ENCODE measurements at places on chromosomes 5 and 9. TPM values are rescaled to one million over a fixed set of nuclear protein-coding genes. Genes with fewer than 3 reads are reported as not detected.

The TESK1 gene
- total RNA-seq: 26.6 TPM

The CCDC183 gene
- total RNA-seq: 2.8 TPM

The DNAJC18 gene
- total RNA-seq: 5.7 TPM

The SLC6A18 gene
- total RNA-seq: not detected

The DNAH5 gene
- 0.37 TPM for total RNA-seq

The MYORG gene
- total RNA-seq: 8.5 TPM

The PCDHB9 gene
- total RNA-seq: 0.07 TPM

The PCDHA1 gene
- total RNA-seq: not detected

The KIF12 gene
- total RNA-seq: 6.4 TPM

The ANKRD33B gene
- 10.9 TPM for total RNA-seq

The RAB3C gene
- total RNA-seq: not detected

GRCh38 chr5:82336226-82336958 is 58.2 kb upstream of the RPS23 start:
- no peak for DNase-seq

DNA sequence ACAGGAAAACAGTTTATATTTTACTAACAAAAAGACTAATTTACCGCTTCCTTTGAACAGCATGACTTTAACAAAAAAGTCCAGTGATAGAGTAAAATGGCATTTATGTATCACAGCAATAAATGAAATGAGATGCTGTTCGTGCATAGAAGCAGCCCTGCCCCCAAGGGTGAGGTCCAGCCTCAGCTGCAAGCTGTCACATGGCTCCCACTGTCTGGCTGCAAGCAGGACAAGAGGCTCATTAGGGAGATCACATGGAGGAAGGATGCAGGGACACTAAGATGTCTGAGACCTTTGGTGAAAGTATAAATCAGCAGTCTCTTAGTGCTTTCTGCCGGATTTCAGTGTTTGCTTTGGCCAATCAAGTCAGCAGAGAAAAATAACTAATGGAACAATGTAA is 23.0 kb downstream of the GDNF start:
- DNase-seq: no peak

DNA sequence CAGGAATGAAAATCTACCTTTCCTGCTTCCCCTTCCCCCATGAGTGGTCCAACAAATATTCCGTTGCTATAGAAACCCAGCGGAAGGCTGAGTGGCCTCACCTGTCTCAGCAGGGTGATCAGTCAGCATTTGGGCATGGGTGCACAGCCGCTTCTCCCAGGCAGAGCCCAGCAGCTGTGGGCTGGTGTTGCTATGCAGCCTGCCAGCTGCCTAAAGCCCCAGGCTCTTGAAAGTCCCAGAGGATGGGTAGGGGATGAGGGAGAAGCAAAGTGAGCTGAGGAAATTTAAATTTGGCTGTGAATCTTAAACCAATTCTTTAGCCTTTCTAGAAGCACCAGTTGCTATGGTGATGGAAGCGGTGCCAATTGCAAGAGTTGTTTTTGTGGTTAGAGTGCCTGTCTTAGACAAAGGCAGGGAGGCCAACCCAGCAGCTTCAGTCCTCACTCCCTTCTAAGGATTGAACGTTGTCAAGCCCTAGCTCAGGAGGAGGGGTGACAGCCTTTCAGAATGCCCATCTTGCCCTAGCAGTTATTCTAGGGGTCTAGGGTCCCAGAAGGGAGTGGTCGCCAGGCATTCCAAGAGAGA is 151.5 kb upstream of the PITX1 start:
- DNase-seq: no peak

GRCh38 chr9:87818308-87818707 is 64.4 kb upstream of the SPATA31E1 start:
- no peak for DNase-seq

GRCh38 chr5:139636975-139637408 is 11.2 kb upstream of the CXXC5 start:
- no peak for DNase-seq

- DNase-seq: no peak
Measured at GRCh38 chr5:178555771-178556211, 34.4 kb downstream of the COL23A1 start.

DNA sequence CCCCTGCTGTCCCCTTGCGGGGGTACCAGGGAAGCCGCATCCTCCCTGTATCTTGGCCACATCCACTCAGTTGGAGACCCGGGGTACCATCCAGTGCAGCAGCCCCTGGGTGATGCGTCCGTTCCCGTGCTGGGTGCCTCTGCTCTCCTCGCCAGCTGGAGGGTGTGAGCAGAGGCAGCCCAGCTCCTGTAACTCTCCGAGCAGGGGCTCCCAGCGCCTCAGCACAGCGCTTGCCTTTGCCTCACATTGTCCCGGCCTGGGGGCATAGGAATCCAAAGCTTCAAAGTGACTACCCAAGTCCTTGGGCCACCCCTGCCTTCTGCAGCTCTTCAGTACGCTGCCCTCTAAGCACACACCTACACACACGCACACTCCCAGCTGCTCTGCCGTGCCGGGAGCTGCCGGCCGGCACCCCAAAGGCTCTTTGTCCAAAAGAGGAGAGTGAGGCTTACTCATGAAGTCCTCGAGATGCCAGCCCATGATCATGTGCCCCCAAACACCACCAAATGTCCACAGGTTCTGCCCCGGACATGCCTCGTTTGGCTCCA is 733 bp downstream of the ANGPTL2 start:
- no peak for DNase-seq

- DNase-seq: no peak
Measured at GRCh38 chr5:109388407-109388806, 21.4 kb downstream of the PJA2 start.

DNA sequence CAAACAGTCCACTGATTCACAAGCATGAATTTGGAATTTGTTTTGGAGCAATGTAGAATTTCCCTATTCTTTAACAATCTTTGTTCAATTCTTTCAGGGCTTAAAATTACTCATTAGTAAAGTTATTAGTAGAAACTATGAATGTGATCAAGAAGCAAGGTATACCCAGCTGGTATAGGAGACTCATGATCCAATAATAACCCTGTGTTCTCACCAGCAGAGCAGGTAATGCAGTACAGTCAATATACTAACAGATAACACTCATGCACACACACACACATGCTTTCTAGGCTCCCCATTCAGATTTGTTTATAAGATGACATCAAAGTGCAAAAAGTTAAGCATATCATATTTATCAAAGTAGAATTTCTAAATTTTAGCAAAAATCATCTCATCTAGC is 445.2 kb downstream of the ELAVL2 start:
- no peak for DNase-seq

GRCh38 chr5:16580382-16580781 is 36.4 kb downstream of the RETREG1 start:
- DNase-seq: no peak

- DNase-seq: no peak
Measured at GRCh38 chr5:107597803-107598202, 72.9 kb downstream of the EFNA5 start.

GRCh38 chr9:69649566-69650250 is 22.5 kb downstream of the APBA1 start:
- no peak for DNase-seq

- DNase-seq: no peak
Measured at GRCh38 chr5:158020555-158021418, 161.8 kb upstream of the CLINT1 start.

DNA sequence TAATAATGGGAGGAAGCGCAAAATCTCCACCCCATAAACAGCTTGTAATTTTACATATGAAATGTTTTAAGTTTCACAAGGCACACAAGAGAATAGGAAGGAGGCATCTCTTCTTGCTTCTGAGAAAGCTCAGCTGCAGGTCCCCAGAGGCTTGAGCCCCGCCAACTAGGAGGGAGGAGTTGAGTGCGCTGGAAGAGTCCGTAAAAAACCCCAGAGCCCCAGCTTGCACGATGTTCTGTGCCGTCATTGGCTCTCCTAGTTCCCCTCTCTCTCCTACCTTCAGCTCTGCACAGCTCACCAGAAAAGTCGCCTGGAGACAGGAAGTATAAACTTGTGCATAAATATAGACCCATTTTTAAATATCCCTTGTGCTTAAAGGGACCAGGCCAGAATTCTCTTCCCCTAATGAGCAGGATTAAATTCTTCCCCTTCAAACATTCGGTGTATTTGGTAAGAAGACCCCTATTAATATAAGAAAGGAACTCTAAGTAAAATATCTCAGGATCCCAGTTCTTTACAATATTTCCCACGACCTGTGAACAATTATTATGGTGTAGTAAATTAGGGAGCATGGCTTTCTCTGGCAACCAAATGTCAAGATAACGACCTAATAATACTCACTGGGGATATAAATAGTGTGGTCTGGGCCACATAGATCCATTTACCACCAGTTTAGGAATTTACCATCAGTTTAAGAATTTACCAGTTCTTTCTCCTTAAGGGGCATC is 13.7 kb downstream of the GLRX start:
- DNase-seq: no peak

- DNase-seq: no peak
Measured at GRCh38 chr5:74667396-74667795, 17.6 kb upstream of the HEXB start.

DNA sequence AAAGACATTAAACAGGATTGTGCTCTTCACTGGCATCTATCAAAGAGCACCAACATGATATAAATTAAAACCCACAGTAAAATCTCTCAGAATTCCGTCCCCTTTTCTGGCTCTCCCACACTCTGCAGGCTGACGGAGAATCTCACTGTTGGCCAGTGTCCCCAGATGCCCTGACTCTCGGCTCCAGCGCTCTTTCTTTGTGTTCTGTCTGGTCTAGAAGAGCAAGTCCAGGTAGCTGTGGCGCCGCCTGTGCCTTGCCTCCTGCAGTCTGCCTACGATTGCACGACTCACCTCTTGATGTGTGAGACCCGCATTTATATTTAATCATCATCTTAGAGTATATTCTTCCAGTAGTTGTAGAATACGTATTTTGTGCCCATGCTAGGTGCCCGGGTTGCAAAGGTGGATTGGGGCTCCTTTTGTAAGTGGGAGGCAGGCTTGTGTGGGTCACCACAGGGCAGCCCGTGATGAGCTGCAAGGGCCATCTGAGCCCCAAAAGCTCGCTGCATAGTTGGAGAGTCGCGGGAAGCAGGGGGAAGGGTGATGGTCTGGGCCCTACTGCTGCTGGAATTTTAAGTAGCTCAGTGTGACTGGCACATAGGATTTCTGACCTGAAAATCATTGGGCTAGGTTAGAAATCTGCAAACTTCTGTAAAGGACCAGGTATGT is 55.6 kb downstream of the EHMT1 start:
- DNase-seq: no peak

DNA sequence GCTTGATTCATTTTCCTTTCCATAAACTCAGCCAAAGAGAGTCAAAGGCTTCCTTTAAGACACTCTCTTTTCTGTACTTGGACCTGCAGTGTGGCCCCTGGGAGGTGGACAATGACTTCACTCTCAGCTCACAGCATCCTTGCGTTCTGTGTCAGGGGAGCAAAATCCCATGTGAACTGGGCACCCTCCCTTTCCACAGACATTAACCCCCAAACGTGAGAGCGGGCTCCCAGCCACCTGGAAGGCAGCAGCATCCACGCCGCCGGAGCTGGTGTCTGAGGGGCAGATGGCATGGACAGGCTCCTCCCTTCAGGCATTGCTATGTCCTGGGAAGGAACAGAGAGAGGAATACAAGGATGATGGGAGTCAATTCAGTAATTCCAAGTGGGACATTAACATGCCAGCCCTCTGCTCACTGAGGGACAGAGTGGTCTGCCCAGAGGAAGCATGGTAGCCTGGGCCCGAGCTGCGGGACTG is 39.5 kb downstream of the TRIP13 start:
- no peak for DNase-seq

DNA sequence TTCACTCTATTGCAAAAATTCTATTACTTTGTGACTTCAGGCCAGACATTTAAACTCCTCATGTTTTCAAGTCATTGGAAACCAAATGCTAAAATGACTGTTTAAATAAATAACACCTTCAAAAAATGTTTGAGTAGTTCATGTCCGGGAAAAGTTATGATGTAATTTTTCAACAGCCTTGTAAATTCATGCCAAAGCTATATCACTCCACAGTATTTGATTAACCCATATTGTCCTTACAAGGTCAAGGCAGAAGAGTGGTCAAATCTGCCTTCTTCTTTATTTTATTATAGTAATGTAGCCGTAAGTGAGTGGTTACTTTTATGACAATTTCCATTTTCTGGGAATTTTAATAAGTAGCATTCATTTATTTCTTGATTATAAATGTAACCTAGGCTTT is 72.8 kb downstream of the ADCY2 start:
- DNase-seq: no peak

- no peak for DNase-seq
Measured at GRCh38 chr5:95554331-95554646, 488 bp downstream of the SKIC3 start.

DNA sequence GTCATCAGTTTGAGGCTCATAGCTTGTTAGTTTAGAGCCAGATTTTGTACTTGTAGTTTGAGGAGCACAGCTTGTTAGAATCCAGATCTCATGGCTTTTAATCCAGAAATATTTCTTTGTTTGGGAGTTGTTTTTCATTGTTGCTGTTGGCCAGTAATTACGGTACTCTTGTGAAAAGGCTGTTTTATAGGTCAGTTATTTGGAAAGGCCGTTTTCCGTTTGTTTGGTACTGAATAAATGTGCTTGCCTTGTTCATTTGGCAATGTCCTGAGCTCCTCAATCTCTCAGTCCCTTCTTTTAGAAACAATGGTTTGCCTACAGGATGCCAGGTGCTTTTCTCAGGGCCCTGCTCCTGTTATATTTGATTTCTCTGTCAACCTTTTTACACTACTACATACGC is 4.5 kb upstream of the MOB3B start:
- no peak for DNase-seq

DNA sequence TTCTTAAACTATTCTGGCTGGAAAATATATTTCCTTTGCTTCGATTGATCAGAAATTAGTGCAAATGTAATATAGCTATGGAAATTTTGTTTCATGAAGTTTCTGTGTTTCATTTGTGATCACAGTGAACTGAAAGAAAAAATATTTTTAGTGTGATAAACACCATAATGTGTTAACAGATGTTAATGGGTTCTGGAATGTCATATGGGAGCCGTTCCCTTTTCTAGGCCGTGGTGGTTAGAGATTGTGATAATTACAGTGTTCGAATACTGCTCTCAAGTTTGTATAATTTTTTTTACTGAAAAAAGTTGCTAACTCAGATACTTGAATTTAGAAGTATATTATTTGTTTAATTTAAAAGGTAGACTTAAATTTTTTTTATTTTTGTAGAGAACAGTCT is 19.3 kb downstream of the GAPVD1 start:
- DNase-seq: no peak

DNA sequence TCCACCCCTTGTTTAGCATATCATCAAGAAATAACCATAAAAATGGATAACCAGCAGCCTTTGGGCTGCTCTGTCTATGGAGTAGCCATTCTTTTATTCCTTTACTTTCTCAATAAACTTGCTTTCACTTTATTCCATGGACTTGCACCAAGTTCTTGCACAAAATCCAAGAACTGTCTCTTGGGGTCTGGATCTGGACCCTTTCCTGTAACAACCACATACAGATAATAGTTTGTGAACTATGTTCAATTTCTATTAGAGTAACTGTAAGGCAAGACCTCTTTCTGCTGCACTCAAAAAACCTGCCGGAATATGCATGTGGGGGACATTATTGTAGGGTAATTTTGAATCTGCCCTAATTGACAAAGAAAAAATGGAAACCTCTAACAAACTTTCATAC is 66.9 kb upstream of the TMEM215 start:
- DNase-seq: no peak

- no peak for DNase-seq
Measured at GRCh38 chr9:101381118-101381517, 3.7 kb downstream of the BAAT start.

GRCh38 chr9:121672986-121673385 is 21.6 kb downstream of the DAB2IP start:
- no peak for DNase-seq

- no peak for DNase-seq
Measured at GRCh38 chr5:90554358-90555006, 4.1 kb upstream of the ADGRV1 start.

- DNase-seq: no peak
Measured at GRCh38 chr5:135179308-135179980, 145.4 kb upstream of the PITX1 start.

Measured in HCT116 (cell line).